ENCODE measurements at places on chromosomes 1 and 21.

DNA sequence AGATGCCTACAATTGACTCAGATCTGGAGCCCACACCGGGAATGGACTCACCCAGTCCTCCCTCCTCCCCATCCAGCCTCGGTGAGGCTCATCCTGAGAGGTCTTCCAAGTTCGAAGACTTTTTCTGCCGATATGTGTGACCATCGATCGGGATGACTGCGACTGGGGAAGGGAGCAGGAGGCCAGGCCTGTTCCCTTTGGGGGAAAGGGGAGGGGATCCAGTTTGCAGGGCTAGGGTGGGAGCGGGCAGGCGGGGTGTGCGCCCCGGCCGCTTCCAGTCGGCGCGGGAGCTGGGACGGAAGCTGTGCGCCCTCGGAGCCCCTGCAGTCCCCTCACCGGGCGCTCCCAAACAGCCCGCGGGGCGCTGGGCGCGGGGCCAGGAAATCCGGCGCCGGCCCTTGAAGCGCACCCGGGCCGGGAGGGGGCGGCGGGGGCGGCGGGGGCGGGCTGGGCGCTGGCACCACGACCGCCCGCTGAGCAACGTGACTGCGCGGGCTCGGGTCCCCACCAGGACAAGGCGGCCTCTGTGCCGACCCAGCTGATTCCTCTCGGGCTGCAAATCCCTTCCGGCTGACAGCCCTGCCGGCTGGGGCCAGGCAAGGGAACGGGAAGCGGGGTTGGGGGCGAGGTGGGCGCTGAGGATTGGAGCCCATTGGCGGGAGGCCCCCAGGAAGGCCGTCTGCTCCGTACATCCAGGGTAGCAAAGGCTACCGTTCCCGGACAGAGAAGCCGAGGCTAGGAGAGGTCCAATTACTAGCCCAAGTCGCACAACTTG lies 103.9 kb downstream of the EBNA1BP2 start:
- no peak for DNase-seq

DNA sequence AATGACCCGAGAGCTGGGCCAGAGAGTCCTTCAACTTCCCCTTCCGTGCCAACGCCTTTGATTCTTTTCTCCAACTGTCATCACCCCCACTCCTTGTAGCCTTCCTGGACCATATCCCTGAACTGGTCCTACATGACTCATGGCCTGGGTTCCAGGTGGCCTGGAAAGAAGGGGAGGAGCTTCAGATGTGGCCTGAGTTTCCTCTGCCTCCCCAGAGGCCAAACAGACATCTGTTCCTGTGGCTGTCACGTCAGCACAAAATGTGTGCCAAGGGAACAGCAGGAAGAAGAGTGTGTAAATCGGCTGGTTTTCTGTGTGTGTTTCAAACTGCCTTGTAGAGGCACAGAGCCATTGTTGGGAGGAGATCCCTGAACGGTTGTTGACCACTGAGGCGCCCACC lies 24.9 kb upstream of the KIRREL1 start:
- DNase-seq, result no peak

DNA sequence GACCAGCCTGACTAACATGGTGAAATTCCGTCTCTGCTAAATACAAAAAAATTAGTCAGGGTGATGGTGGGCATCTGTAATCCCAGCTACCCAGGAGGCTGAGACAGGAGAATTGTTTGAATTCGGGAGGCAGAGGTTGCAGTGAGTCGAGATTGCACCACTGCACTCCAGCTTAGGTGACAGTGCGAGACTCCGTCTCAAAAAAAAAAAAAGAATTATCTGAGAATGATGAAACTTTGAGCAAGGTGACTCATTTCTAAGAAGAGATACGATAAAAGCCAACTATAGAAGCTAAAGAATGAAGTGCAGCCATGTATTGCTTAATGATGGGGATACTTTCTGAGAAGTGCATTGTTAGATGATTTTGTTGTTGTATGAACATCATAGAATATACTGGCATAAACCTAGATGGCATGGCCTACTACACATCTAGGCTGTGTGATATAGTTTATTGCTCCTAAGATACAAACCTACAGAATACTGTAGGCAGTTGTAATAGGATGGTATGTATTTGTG lies 64.7 kb downstream of the SNRPE start:
- no peak for DNase-seq

GRCh38 chr1:245772325-245772724 lies 617.5 kb downstream of the KIF26B start:
- no peak for DNase-seq
